ENCODE measurements at places on chromosomes 4 and X.

DNA sequence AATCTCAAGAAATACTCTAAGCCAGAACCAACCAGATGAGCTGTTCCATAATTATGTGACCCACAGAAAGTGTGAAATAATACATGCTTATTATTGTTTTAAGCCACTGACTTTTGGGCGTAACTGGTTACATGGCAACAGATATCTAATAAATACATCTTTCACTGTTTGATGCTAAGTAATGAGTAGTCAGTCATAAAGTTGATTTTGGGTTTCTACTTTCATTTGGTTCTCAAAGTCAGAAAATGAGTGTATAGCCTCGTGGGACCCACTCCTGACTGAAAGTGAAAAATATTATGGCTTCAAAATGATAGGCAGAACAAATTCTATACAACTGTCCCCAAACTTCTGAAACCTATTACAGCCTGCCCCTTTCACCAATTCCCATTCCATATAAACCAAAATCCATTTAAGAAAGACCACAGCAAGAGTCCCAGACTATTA is 88.0 kb upstream of the CBR4 start:
- DNase-seq, result no peak

- DNase-seq, result no peak
Measured at GRCh38 chrX:15646031-15646430, 18.6 kb downstream of the CLTRN start.

DNA sequence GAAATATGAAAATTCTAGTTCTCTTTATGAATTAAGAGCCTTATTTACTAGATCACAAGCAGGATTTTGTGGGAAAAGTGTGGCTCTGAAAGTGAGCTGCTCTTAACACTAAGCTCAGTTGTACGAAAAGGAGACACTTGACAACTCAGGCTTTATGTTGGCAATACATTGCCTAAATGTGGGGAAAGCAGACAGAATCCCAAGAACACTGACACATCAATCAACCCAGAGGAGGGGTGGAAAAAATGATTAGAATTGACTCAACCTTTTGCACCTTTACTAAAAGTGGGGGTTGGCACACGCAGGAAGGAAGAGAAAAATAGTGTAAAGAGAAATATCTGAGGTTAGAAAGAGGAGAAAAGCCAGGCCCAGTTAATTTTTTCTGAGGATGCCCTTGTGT is 61.6 kb downstream of the CHST7 start:
- DNase-seq, result no peak

GRCh38 chr4:74772106-74772505 is 22.2 kb downstream of the BTC start:
- DNase-seq, result no peak

DNA sequence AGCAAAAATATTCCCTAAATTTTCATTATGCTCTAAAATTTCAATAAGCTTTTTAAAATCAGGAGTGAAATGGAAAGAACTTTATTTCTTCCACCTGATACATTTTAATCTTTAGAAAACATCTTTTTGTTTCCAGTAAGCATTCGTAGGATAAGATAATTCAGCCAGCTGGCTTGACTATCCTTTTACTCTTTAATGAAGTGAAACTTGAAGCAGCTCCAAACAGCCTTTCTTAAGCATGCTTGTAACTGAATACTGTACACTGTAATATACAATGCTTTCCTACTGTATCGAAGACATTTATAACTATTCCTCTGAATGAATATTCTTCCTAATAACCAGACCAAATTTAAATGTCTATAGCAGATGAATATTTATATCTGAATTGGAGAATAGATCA is 98.8 kb downstream of the KLHL4 start:
- no peak for DNase-seq

GRCh38 chrX:7108030-7108429 is 39.5 kb upstream of the STS start:
- no peak for DNase-seq

DNA sequence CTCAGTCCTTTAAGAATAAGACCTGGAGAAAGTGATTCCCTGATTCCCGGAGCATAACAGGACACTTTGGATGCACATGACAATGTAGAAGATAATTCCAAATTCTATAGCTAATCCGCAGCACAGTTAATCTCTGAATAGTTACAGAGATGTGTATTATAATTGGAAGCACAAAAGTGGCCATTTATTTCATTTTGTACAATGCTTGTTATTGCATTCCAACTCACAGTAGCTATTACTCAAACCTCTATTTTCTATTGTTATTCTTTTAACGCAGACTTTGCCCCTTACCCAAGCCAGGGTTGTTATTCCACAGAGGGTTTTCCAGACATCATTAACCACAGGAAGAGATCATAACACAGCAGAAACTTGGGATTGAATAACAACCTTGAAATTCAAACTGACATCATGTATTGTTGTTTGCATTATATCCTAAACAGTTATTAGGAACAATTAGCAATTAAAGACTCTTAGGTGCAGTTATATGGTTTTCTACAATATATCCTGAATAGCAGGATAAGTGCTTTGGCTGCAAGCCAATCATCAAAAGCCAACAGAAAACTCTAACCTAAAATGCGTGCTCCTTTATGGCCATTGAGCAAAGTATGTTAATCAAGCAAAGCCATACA is 984.0 kb upstream of the TENM3 start:
- DNase-seq, result peak; percentile 27

GRCh38 chr4:17688011-17688441 is 73.6 kb downstream of the MED28 start:
- no peak for DNase-seq

- DNase-seq, result no peak
Measured at GRCh38 chr4:142155347-142155746, 519.0 kb downstream of the IL15 start.

All from BE2C (cell line).